ENCODE measurements at places on chromosomes 5 and 9.

GRCh38 chr9:76651119-76651705 is 113.0 kb upstream of the PCA3 start:
- DNase-seq: no peak

GRCh38 chr5:113678924-113679575 is 165.6 kb downstream of the YTHDC2 start:
- DNase-seq: no peak

DNA sequence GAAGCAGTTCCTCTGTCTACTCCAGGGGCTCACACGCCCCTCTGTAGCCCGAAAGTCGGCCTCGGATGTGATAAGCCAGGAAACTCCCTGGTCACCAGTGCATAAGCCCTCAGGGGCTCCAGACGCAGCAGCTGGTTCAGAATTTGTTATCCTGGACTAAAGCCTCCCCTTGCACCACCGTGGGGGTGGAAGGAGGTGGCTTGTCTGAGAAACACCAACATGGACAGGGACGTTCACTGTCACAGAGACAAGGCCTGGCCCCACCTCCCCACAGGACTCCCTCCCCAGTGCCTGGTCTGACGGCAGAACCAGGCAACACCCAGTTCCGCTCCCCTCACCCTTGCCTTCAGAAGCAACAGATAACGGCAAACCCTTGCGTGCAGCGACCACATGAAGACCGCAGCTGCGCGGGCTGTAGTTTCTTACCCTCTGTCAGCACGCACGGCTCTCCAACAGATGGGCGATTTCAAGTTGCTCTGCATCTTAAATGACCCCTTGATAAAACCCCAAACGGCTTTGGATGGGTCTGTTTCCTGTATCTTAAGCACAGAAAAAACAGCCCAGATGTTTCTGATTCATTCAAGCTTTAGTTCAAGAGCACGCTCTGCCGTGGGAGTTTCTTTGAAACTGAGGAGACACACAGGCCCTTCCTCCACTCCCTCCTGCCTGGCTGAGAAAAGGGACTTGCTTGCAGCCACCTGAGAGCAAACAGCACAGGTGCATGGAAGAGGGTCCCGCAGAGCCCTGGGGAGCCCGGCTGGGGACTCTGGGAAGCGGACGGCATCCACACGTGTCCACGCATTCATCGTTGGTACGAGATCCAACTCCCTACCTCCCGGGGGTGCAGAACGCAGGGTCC is 44.7 kb upstream of the NKD2 start:
- no peak for DNase-seq

GRCh38 chr9:34662526-34663302 is at the start of gene CCL27:
CCL27 (minus strand) TSS chr9:34662657; CDS start chr9:34662633, 24 bp downstream.
- no peak for DNase-seq

DNA sequence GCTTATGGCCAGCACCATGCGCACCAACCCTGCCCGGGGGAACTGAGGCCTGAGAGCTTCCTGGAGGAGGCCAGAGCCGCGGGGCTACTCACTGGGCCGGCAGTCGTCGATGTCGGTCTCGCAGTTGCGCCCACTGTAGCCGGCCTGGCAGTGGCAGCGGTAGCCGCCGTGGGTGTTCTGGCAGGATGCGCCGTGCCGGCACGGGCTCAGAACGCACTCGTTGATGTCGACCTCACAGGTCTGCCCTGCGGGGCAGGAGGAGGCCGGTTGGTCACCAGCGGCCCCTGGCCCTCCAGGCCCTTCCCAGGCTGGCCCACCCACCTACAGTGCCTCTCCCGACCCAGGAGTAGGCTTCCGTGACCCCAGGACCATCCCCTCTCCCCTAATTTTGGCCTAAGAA is 27.7 kb upstream of the SEC16A start:
- no peak for DNase-seq

GRCh38 chr9:138014563-138014945 is 137.0 kb downstream of the CACNA1B start:
- no peak for DNase-seq

DNA sequence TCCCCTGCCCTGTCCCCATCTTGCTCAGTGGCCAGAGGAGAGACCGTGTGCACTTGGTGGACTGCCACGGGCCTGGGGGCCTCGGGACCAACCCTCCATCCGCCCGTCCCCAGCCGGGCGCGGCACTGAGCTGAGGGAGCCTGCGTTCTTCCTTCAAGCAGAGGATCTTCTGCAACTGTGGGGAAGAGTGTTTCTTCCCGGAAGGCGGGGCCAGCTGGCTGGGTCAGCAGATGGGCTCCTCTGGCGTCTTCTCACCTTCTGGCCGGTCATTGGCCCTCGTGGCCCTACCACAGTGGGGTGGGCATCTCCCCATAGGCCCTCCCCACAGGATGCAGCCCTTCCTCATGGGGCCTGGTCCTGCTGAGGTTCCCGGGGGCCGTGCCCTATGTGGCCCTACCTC is 17.4 kb downstream of the RXRA start:
- no peak for DNase-seq

GRCh38 chr5:144011388-144011787 is 159.1 kb downstream of the YIPF5 start:
- no peak for DNase-seq

GRCh38 chr9:20270161-20270560 is 352.1 kb downstream of the MLLT3 start:
- no peak for DNase-seq

- DNase-seq: no peak
Observed at GRCh38 chr5:75524071-75524470, 12.4 kb downstream of the POLK start.

GRCh38 chr9:98602839-98603500 is 105.8 kb downstream of the GABBR2 start:
- DNase-seq: no peak

GRCh38 chr9:129868872-129869486 is 33.7 kb downstream of the USP20 start:
- peak; percentile 78 for DNase-seq

- DNase-seq: no peak
Observed at GRCh38 chr9:16180546-16180945, 627.7 kb downstream of the CCDC171 start.

- DNase-seq: no peak
Observed at GRCh38 chr9:95071450-95071849, 246.1 kb downstream of the FANCC start.

GRCh38 chr9:121192959-121193640 is 8.6 kb downstream of the RAB14 start:
- DNase-seq: no peak

- no peak for DNase-seq
Observed at GRCh38 chr5:61576556-61576955, 244.5 kb downstream of the ZSWIM6 start.

DNA sequence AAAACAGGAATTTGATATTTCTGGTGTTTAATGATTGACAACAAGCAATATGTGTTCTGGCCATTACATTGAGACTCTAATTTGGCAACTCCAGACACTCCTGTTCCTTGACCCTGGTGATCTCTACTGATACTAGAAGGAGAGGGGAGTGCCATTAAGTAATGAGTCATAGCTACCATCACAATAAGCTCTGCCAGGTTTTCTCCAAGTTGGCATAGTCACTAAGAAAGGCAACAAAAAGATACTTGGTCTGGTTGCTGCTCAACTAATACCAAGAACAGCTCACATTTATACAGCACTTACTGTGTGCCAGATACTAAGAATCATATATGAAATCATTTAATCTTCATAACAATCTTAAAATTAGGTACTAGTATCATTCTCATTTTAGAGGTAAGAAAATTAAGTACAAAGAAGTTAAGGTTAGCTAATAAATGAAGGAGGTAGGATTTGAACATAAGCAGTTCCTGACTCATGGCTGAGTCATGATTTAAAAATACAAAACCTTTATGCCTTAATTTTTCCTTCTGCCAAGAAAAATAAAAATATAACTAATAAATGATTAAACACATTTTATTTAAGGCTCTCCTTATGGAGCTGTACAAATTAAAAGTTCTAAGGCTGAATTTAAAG is 19.9 kb upstream of the PRXL2C start:
- DNase-seq: no peak

DNA sequence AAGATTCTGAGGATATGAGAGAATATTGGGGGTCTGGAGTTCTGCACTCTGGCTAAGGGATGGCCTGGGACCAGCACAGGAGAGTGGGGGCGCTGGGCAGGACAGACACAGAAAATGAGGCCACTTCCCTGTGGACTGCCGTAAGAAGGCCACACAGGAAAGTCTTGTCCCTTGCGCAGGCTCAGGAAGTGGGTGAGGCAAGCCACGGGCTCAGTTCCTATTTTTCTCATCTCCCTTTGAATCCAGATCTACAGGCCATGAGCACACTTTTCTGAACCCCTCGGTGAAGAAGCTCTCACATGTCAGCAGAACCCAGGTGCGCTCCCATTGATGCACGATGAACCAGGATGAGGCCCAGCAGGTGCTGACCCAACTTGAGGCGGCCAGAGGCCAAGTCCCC is 207.4 kb downstream of the AGTPBP1 start:
- DNase-seq: no peak

DNA sequence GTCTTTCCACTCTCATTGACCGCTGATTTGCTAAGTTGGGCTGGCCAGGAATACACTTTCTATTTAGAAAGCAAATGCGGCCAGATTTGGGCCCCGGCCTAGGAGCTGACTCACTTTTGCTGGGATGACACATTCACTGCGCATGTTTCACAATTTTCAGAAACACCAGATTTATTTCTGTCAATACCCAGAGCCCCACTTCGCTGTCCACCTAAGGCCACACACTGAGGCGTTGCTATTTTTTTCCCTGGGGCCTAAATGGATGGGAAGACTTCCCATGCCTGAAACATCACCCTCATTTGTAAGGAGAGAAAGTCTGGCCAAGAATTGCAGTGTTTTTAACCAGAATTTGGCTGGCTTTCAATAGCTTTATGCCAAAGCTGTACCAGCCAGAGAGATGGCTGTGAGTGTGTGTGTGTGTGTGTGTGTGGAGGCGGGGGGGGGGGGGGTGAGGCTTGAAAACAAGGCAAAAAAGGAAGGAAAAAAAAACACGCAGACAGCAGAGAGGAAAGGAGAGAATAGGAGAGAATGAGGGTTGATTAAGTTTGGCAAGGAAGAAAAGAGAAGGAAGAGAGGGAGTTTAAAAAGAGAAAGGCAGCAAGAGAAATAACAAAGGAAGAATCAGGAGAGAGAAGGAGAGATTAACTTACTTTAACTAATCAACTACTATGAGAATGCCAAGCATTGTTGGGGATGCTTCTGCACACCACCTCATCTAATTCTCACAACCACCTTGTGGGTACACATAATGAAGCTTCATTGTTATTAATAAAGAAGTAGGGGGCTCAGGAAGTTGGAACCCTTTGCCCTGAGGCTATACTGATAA is 261.4 kb upstream of the KLF4 start:
- DNase-seq: no peak

GRCh38 chr5:170522211-170523141 is 18.7 kb downstream of the KCNIP1 start:
- no peak for DNase-seq

GRCh38 chr5:159906943-159907342 is 9.3 kb upstream of the ADRA1B start:
- DNase-seq: no peak

DNA sequence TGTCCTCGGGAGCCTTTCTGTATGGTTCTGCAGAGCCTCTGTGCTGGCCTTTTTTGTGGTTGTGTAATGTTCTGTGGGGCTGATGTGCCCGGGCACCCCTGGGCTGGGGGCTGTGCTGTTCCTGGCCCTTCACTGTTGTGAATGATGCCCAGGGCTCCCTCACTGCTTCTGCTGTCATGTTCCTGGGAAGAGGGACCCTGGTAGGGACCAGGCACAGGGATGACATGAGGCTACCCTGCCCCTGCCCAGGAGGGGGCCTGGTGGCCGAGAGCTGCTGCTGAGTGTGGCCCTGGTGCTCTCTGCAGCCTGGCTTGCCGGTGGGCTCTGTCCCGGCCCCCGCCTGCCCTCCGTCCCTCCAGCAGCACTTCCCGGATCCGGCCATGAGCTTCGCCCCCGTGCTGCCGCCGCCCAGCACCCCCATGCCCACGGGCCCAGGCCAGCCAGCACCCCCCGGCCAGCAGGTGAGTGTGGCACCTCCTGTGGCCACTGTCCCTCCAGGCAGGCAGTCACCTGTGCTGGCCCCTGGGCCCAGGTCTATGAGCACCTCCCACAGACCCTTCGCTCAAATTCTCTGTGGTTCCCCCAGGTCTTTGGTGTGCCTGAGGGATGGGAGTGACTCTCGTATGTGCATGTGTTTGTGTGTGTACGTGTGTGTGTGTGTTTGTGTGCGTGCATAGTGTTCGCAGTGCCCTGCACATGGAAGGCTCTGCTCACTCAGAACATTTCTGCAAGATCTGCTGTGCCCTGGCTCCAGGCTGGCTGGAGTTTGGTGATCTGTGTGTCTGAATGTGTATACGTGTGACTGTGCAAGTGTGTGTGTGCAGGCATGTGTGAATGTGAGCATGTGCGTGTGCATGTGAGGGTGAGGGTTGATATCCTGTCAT is 72.3 kb downstream of the WNK2 start:
- DNase-seq: no peak

- DNase-seq: no peak
Observed at GRCh38 chr9:136761545-136761981, 2.8 kb downstream of the LCN15 start.

GRCh38 chr9:20870115-20870514 is 161.3 kb downstream of the HACD4 start:
- DNase-seq: no peak

DNA sequence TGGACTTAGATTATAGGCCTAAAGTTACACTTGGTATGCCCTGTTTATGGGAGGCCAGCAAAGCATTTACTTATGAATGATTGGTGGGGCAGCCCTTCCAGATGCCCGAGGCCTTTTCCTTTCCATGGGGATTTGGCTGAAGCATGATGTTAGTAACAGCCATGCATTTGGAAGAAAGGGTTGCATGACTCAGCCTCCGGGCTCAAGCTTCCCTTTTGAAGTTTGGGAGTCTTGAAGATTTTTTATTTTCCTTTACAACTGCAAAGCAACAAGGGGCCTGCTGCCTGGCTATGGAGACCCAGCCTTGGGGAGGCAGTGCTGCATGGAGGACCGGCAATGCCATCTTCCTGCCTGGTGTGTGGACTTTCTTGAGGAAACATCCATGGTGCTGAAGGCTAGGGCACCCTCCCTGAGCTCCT is 244.7 kb downstream of the ICE1 start:
- DNase-seq: no peak

DNA sequence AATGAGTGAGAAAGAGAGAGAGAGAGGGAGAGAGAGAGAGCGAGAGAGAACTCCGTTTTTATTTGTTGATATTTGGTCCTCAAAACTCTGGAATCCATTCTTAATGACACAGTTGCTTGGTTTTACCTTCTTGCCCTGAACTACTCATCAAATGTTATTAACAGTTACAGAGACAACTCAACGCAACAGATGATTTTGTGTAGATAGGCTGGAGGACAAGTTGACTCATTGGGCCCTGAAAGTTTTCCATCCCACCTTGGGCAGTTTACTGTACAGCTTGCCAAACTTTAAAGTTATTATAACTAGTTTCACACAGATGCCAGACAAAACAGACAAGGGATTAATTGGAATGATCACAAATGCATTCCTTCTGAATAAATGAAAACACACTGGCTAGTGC is 339.9 kb downstream of the ARL15 start:
- DNase-seq: no peak

DNA sequence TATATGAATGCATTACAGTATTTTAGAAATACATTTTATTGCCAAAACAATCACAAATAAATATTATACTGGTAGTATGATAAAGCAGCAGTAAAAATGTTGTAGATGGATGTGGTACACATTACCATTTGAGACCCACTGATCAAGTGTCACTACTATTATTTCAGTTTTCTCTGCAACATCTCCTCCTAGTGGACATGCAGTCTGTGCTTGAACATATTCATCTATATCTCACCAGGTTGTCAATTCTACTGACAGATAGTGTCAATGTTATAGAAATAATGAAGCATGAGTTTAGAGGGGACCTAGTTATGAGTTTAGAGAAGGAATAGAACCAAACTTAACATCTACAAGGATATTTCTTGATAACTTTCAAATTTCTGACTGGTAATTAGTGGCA is 39.2 kb upstream of the ELOVL7 start:
- no peak for DNase-seq

- no peak for DNase-seq
Observed at GRCh38 chr5:134328619-134329018, 38.4 kb downstream of the CDKL3 start.

Data from stimulated activated CD8-positive, alpha-beta memory T cell treated with anti-CD3 and anti-CD28 coated beads, Interleukin-2, amount 100 ng/mL, for 1 hour (primary cell).